ENCODE measurements at places on chromosomes 11 and 22.

GRCh38 chr11:73614591-73614990 lies 16.7 kb upstream of the FAM168A start:
- no peak for DNase-seq

DNA sequence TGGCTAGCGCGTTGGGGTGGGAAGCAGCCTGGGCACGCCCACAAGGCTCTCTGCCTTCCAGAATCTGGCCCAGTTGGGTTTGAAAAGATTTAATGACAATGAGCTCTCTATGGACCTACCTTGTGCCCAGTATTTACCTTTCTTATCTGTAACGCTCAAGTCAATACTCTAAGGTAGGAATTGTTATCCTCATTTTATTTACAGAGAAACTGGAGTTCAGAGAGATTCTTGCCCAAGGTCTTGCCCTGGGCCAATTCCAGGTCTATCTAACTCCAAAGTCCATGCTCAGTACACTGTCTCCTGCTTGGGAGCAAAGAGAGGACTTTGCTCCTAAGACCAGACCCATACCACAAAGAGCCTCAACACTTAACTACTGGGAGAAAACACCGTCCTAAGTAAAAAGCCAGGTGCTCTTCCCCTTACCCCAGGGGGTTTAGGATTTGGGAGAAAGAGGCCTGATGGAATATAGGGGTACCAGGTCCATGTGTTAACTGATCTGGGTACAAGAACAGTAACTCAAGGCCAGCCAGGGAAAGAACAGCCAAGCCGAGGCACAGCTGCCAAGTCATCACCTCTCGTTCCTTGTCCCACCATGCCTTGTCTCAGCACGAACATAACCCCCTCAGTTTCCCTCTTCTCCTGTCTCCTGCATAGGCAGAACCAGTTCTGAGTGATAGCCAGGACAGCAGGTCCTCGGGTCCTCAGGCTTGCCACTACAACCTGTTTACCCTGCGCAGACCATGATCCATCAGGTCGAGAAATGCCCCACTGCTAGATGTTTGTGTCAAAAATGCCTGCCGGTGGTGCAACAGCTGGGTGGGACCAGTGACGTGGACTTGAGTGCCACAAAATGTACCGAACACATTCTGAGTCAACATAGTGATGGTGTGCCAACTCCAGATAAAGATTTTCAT lies 14.6 kb downstream of the APOA4 start:
- no peak for DNase-seq

DNA sequence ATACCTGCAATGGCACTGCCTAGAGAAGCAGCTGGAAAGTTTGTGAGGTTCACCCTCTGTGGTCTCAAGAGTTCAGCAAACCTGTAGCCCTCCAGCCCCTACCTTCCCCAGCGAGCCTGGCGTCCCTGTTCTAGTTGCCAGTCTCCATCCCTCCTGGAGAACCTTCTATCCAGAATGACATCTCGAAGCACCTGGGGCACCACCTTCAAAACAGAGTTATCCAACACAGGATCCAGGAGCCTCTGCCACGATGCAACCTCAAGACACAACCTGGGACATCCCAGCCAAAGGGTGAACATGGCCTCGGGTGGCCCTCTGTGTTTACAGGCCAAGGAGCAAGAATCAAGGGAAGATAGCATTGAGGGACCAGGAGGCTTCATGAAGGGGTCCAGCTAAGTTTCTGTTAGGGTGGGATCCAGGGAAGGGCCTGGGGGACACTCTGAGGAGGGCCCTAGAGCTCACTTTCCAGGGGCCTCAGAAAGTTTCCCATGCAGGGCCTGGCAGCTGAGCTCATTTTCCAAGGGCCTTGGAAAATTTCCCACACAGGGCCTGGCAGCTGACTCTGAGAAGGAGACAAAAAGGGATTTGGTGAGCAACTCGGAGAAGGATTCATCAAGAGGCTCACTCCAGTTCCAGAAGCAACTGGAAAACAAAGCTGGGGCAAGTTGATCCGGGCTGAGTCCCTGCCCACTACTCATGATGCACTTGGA lies 36.9 kb upstream of the SYT13 start:
- no peak for DNase-seq

- DNase-seq = no peak
These were observed 342.1 kb upstream of the SYN3 start for GRCh38 chr22:33400061-33400840.

DNA sequence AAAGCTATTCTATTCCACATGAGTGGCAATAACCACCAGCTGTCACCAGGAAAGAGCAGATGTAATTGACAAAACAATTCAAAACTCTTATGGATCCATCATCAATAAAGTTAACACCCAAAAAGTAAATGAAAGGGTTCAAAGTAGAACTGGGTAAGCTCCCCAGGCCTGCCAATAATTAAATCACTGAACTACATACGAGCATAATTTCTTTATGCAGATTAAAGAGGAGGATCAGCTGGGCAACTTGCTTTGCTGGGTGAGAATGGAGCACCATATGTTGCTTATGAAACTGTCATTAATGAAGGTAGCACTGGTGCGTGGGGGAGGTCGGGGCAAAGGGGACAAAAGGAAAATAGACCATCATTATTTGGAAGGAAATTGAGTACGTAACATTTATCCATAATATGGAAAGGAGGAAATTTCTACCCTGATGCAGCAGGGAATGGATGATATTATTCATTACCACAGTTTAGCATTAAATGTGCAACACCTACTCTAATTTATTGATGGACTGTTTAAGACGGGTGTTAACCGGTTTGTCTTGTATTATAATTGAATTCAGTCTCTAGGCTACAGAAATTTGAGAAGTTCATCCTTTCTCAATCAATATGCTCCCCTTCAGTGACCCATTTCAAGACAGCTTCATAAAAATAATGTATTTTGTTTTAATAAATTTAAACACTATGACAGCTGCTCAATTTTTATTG lies 315.9 kb downstream of the CADM1 start:
- no peak for DNase-seq

GRCh38 chr22:32515084-32515483 lies 40.5 kb downstream of the FBXO7 start:
- no peak for DNase-seq

- DNase-seq = no peak
These were observed 712.4 kb downstream of the TBC1D22A start for GRCh38 chr22:47474895-47475294.

- DNase-seq = no peak
These were observed 139.0 kb downstream of the FCHSD2 start for GRCh38 chr11:73003088-73003487.

DNA sequence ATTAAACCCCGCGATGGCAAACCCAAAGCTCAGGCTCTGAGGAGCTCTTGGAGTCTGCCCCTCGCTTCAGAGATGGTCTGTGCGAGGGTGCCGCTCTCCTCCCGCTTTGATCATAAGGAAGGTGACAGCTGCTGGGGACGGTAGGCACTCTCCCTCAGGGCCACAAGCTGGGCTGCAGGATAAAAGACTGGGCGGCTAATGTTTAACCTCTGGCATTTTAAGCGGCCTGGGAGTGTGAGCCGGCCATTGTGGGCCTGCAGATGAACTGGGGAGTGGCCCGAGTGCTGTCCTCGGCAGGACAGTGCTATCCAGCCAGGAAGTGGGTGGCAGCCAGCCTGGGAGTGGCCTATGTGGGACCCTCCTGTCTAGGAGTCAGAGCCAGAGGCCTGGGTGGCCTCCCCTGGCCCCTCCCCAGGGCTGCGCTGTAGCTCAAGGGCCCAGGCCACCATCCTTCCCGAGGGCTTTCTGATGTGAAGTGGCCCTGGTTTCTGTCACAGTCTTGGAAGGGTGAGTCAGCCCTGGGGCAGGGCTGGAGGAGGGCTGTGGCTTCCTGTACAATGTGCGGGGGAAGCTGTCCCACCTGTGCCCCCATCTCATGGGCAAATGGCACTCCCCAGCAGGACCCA lies 58.7 kb upstream of the PRODH start:
- no peak for DNase-seq

DNA sequence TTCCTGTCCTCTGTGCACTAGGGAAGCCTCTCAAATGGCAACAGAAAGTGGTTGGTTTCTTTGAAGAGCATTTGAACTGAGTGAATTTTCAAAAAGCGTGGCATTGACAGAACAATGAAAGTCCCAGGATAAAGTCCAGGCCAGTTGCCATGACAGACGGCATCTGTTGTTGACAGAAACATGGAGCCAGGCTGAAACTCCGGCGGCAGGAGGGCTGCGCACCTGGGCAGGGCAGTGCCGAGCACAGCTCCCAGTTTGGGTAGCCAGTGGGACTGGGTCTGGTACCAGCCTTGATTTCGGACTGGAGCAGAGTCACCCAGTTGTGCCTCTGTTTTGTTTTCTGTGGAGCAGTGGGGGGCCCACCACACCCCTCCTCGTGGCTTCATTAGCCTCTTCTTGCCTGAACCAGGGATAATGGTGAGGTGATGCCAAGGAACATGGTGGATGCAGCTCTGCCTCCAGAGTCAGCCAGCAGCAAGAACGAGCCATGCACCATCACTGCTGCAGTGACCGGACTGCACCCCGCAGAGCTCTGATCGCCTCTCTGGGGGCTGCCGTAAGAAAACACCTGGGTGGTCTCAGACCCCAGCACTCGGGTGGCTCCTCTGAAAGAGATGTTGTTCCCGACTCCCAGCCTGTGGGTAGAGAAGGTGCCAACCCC lies 9.8 kb upstream of the SEPTIN5 start:
- DNase-seq = no peak

DNA sequence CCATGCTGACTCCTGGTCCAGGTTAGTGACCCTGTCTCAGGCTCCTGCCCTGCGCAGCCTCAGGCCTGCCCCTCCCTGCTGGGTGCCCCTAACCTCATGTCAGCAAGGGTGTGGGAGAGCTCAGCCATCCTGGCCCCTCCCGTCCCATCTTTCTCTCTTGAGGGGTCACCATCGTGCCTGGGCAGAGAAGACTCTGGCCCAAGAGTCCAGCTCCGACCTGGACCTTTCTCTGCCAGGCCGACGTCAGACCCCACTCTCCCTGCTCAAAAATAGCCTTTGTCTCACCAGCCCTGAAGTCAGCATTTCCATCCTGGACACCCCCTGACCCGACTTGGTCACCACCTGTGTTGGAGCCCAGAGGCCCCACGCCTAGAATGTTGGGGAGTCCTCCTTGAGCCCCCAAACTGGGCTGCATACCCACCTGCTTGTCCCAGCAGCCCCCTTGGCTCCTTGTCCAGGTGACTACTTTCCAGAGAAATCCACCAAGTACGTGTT lies 4.9 kb downstream of the SCGB1C1 start:
- DNase-seq = no peak

- DNase-seq = no peak
These were observed 31.7 kb downstream of the POLR3H start for GRCh38 chr22:41512421-41513194.

GRCh38 chr11:70176940-70177689 lies 26.0 kb upstream of the FADD start:
- DNase-seq = peak; percentile 81

DNA sequence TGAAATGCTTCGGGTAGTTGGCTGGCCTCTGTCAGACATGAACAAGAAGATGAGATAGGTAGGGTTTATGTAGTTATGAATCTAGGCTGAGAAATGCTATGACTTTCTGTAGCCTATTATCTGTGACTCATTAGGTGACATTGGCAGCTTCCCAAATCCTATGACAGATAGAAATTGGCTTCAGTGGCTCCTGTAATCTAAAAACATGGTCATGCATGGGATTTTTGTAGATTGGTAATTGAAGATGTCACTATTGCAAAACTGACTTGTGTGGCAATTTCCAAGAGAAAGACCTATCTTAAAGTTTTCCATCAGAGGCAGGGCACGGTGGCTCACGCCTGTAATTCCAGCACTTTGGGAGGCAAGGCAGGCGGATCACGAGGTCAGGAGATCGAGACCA lies 29.4 kb upstream of the GRIK4 start:
- no peak for DNase-seq

DNA sequence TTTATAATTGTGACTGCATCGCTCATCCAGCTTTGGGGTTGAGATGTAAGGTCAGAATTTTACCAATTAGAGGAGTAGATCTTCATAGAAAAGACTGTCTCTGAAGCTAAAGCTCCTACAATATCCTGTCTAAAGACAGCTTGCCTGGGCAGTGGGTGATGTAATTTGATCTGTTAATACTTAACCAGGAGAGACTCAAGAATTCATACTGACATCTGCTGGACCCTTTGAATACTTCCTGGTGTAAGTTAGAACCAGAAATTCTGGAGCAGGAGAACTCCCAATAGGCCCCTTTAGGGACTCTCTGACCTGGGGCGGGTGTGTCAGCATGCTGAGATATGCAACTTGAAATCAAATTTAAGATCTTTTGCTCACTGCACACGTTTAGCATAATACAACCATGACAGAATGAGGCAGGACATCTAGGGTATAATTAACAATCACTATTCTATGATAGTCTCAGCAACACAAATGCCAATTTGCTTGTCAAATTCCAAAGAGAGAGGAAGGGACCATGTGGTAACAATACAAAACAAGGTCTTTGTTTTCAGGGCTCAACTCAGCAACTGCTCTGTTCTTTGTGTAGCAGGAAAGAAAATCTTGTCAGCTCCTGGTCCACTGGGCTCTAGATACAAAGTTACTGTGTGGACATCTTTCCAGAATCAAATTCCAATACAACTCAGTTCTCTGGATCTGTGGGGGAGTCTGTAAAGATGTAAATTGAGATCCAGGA lies 143.9 kb downstream of the INSC start:
- DNase-seq = no peak

DNA sequence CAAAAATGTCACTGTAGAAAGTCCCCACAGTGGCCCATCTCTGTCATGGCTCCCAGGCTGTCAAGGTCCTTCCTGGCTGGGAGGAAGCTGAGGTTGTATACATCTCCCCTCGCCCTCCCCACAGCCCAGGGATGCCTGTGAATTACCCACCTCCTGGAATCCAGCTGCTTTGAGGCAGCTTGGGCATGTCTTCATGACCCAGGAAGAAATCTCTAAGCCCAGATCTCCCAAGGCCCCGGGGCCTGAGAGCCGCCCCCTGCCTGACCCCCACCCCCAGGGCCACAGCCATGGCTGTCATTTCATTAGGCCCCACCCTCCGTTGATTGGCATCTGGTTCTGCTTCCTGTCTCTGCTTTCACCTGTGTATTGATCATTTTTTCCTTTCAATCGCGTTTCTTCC lies 207.5 kb downstream of the TBC1D22A start:
- no peak for DNase-seq

DNA sequence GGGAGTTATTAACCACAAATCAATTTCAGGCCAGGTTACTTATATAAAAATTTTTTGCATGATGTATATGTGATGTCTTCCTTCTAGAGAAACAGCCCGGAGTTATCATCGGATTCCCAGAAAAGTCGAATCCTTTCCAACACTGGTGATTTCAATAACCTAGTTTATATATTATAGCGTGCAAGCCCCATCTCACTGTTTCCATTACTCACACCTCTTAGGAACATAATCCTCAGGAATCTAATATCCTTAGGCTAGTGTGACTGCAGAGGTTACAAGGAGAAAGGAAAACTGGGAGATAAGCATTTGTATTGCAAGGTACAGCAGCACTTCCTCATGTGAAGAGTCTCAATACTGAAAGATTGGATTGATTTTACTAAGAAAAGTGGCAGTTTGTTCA lies 20.3 kb downstream of the ARHGAP20 start:
- DNase-seq = no peak

GRCh38 chr11:84724256-84724655 lies 902.9 kb downstream of the DLG2 start:
- no peak for DNase-seq

- no peak for DNase-seq
These were observed 77.2 kb upstream of the UBASH3B start for GRCh38 chr11:122578171-122578825.

- no peak for DNase-seq
These were observed 12.7 kb downstream of the PIM3 start for GRCh38 chr22:49973018-49973961.
